ENCODE measurements at places on chromosomes 7 and 10.

GRCh38 chr7:155299535-155300202 lies 2.0 kb downstream of the INSIG1 start:
- DNase-seq, result no peak

GRCh38 chr7:105112440-105113418 lies 98.7 kb downstream of the KMT2E start:
- DNase-seq, result no peak

DNA sequence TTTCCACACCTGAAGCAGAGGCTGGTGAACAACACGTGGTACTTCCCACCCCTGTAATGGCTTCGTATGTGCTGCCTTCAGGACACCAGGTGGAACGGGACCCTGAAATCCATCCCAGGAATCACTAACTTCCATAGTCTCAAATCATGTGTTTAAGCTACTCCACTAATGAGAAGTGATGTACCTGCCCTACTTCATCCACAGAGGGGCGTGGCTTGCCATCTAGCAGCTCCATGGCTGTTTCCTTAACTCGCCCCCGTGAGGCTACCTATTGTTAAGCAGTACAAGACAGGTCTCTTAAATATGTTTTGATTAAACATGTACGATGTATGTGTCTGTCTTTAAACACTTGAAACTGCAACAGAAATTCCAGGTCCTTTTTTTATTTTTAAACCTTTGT lies 31.8 kb downstream of the ARL3 start:
- no peak for DNase-seq

- no peak for DNase-seq
Measured at GRCh38 chr10:121187391-121187790, 336.2 kb downstream of the WDR11 start.

DNA sequence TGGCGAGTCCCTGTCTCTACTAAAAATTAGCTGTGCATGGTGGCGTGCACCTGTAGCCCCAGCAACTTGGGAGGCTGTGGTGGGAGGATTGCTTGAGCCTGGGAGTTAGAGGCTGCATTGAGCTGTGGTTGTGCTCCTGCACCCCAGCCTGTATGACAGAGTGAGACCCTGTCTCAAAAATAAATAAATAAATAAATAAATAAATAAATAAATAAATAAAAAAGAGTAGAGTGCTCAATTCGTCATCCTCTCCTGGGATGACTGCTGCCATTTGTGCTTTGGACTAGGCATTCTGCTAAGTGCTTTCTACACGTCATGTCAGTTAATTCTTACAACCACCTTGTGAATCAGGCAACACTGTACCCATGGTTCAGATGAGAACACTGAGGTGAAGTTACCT lies 130.6 kb downstream of the DOCK1 start:
- no peak for DNase-seq

DNA sequence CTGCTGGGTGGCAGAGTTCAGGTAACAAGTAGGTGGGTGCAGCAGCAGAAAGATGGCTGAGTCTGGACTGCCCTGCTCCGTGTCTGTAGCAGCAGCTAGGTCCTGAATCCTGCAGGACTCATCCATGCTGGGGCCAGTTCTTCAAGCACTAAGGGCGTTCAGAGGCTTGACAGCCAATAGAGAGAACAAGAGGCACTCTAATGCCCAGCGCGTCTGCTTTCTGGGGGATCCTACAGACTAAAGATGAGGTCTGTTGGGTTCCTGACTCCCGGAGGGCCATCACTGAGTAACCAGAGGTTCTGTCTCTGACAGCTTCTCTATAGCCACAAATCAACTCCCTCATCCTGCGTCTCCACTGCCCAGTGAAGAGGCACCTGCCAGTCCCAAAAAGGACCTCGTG lies 125.5 kb downstream of the PTPN20 start:
- no peak for DNase-seq

- DNase-seq, result no peak
Measured at GRCh38 chr10:86545101-86545500, 23.5 kb upstream of the WAPL start.

DNA sequence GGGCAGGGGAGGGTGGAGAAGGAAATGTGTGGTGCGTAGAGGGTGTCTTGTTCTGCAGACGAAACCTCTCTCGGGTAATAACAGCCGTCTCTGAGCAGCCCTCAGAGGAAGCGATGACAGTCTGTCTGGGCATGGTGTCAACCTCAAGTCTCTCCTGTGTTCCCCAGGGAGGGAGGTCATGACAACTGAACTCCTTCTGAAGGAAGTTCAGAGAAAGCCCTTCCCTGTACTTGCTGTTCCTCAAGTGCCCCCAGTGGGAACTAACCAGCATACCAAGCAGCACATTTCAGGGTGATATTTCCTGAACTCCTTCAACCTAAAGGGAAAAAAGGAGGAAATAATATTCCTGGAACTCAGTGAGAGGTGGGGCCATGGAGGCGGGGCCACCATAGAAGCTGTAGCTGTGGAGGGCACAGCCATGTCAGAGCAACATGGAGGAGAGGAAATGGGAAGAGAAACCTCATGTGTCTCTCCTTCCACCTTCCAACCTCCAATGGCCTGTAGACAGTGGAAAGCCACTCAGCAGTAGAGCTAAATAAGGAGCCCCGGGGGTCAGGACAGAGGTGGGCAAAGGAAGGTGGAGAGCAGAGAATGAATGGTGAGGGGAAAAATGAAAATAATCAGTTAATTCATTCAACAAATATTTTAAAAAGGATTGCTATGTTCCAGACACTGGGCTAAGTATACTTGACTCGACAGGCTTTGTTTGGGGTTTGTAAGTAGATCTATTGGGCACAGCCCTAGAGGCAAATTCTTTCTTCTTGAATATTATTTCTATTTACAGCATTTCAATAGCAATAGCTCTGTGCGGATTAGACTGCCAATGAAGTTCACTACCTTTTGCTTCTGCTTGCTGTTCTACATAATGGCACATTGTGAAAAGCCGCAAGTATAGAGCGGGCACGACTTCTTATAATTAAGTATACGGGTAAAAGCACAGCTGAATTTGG lies 61.0 kb upstream of the AOAH start:
- DNase-seq, result no peak

DNA sequence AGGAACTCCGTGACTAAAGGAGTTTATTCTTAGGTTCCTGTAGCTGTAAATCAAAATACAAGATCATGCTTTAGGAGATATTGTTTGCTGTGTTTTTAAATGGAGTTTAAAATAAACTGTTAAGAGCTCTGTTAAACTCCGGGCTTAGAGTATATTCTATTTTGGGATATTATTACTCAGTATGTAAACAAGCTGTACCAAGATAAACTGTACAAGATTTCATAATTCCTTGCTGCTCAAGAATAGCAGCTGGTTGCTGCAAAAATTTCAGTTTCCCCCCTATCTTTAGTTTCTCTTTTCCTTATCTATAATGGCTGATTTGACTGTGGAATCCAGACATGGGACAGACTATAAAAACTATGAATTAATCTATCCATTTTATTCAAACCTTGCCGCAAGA lies 215.7 kb downstream of the HTR7 start:
- no peak for DNase-seq

GRCh38 chr7:19920705-19921104 lies 147.3 kb upstream of the TMEM196 start:
- DNase-seq, result no peak

DNA sequence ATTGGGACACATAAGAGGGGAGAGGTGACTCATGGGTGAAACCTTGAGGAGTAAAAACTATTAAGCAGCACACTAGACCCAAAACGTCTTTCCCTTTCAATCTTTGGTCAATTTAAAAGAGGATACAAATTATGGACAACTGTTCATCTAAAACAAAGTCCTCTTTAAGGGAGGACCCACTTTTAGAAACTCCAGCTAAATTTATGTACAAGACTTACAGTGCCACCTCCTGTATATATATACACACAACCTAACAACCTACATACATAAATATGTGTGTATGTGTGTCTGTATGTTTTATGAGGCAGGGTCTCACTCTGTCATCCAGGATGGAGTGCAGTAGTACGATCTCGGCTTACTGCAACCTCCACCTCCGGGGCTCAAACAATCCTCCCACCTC lies 18.1 kb upstream of the ZC3HAV1 start:
- no peak for DNase-seq

DNA sequence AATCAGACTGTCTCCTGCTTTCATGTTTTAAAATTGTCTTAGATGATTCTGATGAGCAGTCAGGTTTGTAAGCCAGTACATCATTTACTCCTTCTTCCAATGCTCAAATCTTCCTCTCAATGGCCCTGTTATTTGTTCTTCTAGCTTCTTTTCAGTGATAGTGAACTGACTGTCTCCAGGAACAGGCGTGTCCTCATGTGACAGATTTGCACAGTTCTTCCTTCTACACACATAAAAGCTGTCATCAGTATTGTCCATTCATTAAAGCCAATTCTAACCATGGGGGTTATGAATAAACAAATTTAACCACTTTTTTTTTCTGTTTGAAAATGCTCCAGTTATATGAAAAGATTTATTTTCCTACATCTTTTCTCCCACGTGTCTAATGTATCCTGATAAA lies 308.7 kb upstream of the SORCS1 start:
- no peak for DNase-seq

DNA sequence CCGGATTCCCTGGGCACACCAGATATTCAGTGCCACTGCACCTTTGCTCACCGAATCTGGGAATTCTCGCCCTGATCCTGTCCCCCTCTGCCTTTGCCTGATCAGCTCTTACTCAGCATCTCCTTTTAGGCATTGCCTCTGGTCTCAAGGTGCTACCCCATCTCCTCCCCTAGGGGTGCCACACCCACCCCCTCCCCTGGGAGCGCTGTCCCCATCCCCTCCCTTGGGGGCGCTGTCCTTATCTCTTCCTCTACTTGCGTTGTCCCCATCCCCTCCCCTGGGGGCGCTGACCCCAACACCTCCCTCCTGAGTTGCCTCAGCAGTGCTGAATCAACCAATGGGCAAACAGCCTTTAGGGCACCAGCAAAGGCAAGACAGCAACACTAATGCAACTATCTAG lies 686.9 kb upstream of the FOXK1 start:
- DNase-seq, result no peak

GRCh38 chr7:99050971-99051370 lies 92.9 kb downstream of the SMURF1 start:
- no peak for DNase-seq

DNA sequence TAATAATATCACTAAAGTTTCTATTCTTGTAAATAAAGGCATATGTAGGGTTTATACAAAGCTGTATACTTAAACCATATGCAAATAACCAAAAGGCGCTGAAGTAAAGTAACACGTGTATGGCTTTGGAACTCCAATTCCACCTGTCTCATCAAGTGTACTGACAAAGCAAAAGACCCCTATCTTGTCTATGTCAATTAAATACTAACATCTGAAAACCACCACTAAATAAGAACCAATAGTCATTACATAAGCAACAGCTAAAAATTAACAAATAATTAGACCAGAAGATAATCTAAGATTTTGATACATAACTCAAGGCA lies 93.9 kb downstream of the KMT2C start:
- no peak for DNase-seq

GRCh38 chr10:7475046-7475911 lies 64.4 kb upstream of the SFMBT2 start:
- no peak for DNase-seq

DNA sequence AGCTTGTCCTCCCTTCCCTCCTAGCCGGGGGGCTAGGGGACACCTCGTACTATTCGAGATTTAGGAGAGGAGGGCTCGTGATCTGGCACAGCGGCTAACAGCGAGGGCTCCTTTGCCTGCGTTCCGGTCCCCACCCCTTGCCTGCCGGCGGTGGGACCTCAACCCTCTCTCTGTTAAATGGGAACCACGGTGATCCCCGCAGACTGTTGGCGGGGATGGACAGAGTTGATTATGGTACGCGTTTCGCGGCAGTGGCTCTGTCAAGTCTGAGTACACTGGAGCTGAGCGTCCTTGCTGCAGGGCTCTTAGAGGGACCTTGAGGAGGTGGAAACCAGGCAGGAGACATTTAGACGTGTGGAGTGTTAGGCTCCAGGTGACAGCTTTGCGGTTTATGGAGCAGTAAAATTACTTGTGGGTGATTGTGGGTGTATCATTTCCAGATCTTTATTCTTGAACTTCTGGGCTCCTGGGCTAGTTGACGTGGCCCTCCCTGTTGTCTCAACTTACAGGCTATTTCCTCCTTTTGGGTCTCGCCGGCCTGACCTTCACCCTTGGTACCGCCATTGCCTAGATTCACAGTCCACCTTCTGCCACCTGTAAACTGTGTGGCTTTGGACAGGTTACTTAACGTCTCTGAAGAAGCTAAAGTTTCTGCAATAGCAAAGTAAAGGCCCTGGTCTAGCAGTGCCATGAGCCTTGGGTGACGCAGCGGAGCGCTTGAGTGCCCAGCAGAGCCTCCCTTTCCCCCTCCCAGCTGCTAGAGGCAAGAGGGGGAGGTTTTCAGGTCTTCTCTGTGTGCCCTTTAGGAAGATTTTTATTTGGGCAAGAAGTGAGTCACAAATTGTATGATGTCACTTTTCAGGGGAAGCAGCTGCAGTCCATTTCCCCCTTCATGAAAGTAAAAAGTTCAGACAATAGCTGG lies 739 bp downstream of the CASP7 start:
- peak; percentile 78 for DNase-seq

- DNase-seq, result no peak
Measured at GRCh38 chr7:42843205-42843800, 68.6 kb downstream of the C7orf25 start.

- no peak for DNase-seq
Measured at GRCh38 chr10:50381642-50382041, 130.3 kb upstream of the ASAH2 start.

DNA sequence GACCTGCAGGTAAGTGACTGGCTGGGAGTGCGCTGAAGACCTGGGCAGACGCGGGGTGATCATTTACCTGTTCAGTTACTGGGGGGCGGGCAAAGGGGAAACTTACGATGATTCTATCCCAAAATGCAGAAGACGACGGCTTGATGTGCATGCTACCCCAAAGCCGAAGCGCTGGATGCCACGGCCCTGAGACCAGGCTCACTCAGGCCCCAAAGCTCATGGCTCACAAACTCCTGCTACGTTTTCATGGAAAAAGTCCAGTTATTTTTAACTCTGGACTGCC lies 200.6 kb downstream of the DIP2C start:
- no peak for DNase-seq

- no peak for DNase-seq
Measured at GRCh38 chr7:100602889-100603725, 944 bp downstream of the PCOLCE start.

GRCh38 chr7:78296644-78297371 lies 498.2 kb downstream of the PHTF2 start:
- DNase-seq, result no peak

DNA sequence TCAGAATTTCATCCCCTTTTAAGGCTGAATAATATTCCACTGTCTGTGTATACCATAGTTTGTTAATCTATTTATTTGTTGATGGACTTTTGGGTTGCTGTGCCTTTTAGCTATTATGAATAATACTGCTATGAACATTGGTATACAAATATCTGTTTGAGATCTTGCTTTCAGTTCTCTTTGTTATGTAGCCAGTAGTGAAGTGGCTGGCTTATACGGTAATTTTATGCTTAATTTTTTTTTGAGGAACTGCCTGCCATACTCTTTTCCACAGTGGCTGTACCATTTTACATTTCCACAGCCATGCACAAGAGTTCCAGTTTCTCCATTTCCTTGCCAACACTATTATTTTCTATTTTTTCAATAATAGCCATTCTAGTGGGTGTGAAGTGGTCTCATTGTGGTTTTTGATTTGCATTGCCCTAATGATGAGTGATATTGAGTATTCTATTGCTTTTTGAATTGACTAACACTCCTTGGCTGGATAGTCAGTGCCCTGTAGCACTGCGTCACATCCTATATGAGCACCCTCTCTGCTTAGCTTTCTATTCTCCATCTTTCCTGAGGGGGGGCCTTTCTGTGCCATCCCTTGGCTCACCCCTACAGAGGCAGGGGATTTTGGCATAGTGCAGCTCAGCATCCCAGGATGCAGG lies 29.4 kb upstream of the RAPGEF5 start:
- DNase-seq, result no peak

Measured in HS-5 (cell line).